ENCODE measurements at places on chromosomes 13 and 19.

DNA sequence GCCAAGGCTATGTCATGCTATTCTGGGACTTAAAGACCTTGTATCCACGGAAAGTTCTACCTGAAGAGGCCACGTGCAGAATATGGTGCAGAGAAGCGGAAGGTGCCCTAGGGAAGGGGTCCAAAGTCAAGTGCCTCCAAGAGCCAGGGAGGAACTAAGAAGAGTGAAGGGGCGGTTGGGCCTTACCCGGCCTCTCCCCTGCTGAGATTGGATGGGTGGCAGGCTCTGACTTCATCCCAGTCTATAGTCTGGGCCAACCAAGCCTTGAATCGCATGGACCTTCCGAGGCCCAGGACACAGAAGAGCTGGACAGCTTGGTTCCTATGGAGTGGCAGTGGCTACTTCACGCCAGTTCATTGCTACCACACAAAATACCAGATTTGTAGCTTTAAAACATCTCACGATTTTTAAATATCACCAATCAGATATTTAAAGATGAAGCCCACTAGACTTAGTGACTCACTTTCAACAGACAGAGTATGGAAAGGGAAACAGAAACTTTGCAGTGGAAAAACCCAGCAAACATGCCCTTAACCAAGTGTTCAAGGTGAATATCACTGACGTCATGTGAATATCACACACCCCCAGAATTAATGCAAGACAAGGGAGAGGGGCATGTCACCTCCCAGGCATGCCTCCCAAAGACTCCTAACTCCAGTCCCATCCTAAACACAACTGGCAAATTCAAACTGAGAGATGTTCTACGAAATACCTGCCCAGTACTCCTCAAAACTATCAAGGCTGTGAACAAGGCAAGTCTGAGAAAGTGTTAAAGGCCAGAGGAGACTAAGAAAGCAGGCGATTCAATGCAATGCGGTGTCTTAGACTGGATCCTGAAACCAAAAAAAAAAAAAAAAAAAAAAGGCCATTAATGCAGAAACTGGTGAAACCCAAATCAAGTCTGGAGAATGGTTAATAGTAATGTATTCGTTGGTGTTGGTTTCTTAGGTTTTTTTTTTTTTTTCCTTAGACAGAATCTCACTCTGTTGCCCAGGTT lies 10.2 kb downstream of the C19orf12 start:
- no peak for DNase-seq

DNA sequence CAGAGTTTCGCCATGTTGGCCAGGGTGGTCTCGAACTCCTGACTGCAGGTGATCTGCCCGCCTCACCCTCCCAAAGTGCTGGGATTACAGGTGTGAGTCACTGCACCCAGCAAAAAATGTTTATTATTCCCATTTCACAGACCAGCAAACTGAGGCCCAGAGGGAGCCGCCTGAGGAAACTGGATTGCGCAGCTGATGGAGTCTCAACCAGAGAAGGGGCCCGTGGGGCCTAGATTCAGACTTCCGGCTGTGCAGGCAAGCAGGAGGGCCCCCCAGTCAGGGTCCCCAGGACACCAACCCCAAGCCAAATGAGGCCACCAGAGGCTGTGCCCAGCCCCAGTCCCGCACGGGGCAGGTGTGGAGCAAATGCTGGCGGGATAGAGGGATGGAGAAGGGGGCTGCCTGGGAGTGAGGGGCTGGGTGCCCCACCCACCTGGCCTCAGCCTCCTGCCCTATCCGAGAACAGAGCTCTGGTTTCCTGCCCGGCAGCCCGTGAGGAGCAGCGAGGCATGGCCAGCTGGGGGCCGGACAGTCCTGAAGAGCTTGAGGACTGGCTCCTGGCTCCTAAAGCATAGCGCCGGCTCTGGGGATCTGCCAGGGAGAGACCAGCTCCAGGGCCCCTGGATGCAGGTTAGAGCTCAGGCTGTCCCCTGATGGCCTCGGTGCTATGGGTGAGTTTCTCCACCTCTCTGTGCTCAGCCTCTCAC lies 22.0 kb downstream of the MISP start:
- DNase-seq = no peak

DNA sequence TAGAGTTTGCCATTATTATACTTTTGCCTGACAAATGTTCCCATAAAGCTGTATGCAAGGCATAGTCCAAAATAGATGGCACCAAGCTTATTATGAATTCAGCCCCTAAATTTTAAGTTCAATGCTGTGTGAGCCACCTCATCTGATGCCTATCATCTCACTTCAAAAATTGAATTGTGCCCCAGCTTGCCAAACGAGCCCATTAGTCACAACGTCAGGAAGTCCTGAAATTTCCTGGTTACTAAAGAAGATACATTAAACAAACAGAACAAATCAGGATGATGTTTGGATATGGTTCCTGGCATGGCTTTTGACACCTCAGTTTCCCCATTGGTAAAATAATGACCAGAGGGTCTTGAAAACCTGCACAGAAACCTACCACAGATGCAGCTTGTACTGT lies 147.5 kb upstream of the SOX21 start:
- no peak for DNase-seq

DNA sequence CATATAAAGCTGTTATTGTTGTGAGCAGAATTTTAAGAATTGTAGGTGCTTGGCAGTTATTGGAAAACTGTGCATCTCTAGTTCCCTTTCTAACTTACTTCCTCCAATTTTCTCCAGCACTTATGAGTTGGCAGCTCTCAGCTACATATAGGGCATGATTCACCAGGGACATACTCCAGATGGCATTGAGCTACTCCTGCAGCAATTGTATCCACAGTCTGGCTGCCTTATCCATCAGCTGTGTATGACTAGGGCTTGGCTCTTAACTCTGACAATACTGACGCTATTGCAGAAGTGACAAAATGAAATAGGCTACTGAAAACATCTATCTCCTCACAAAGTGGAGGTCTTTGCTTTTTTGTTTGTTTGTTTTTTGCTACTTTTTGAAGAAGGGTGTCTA lies 276.7 kb downstream of the POU4F1 start:
- DNase-seq = no peak

Data from fibroblast of skin of scalp (primary cell).